ENCODE measurements at places on chromosomes 13 and 19. TPM values are rescaled to one million over a fixed set of nuclear protein-coding genes. Genes with fewer than 3 reads are reported as not detected.

S1PR4 gene
- 0.78 TPM for total RNA-seq

GRIK5 gene
- total RNA-seq: 10.5 TPM

- ATAC-seq: no peak
Measured at GRCh38 chr19:38675611-38676010, 28.2 kb downstream of the ACTN4 start.

DNA sequence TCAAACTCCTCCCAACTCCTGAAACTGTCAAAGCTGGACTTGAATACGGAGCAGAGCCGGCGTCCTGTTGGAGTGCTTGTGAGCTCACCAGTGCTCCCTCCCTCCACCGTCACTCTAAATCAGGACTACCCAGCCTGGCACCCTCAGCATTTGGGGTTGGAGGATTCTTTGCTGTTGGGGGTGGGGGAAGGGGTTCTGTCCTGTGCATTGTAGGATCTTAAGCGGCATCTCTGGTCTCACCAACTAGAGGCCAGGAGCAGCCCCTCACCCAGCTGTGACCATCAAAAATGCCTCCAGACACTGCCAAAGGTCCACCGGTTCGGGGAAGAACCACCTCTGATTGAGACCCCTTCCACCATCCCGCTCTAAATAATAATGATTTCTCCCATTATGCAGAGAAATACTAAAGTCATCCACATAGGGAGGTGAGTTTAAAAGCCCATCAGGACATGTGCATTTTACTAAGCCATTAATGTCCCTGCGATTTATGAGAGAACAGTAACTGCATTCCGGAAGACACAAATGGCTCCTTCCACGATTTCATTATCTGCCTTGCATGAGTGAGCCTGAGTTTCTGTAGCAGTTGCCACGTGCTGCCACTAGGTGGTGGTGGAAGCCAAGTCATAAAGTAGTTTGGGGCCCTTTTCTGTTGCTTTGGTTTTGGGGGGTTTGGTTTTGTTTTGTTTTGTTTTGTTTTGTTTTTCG, 16.1 kb upstream of the USP29 start:
- ATAC-seq: peak; percentile 51

GRCh38 chr19:9149997-9150396, 9.8 kb downstream of the ZNF317 start:
- no peak for ATAC-seq

DNA sequence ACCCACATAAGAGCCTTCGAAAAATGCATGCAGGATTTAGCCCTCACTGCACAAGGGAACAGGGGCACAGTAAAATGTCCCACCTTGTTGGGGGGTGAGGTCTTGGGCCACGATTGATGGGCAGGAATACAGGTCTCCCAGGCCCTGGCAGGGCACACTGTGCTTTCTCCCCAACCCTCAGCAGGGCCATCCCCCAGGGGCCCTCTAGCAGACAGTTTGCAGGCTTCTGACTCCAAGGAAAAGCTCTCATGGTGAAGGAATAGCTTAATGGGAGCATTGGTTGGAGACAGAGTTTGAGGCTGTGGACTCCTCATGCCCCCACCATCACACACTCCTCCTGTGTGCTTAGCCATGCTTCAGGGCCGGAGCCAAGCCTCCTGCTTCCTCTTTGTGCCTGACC, 484.6 kb downstream of the ZNF536 start:
- no peak for ATAC-seq

- ATAC-seq: no peak
Measured at GRCh38 chr13:73274147-73274546, 215.3 kb downstream of the KLF5 start.

DNA sequence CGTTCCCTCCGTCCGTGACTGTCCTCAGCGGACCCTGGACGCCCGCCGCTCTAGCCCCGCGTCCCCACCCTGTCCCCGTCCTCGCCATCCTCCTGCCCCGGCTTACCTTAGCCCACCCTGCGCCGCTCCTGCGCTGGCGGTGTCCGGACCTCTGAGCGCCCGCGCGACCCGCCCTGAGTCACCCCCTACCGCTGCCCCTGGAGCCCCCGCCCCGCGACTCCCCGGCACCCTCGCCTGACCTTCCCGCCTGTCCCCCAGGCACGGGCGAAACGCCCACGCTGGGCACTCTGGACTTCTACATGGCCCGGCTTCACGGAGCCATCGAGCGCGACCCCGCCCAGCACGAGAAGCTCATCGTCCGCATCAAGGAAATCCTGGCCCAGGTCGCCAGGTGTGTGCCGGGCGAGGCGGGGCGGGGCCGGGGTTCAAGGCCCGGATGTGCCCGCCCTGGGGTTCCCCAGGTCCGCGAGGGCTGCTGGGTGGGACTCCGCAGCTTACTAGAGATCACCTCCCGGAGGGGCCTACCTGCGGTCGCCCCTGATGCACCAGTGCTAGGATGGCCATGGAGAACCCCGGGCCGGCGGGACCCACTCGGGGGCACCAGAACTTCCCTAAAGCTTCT, 5.1 kb downstream of the HMG20B start:
- no peak for ATAC-seq

GRCh38 chr13:82636119-82636518, 1246.2 kb downstream of the SLITRK1 start:
- ATAC-seq: no peak

DNA sequence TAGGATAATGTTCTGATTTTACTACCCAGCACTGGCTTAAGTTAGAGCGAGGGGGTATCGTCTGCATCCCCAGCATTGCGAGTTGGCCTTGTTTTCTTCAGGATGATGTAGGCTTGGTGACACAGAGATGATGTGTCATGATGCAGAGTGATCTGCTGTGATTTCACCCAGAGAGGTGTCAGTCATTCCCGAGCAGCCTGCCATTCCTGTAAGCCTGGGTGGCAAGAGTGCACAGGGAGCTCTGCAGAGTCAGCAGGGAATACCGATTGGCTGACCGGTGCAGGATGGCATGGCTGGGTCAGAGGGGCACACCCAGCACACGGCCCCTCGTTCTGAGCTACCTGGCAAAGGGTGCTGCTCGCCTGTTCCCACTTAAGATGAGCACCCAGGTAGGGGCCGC, 15.8 kb upstream of the GJB6 start:
- ATAC-seq: no peak

All from gastroesophageal sphincter (tissue), 4 donors.